Mesenteric fat pad (tissue), 1 donor: ENCODE measurements at places on chromosomes 7 and 10. TPM values are rescaled to one million over a fixed set of nuclear protein-coding genes. Genes with fewer than 3 reads are reported as not detected.

- no peak for DNase-seq
These were observed 151.1 kb downstream of the ELMO1 start for GRCh38 chr7:37297546-37297945.

GRCh38 chr7:91343996-91344629 is 79.9 kb downstream of the FZD1 start:
- no peak for DNase-seq

- DNase-seq, result no peak
These were observed 129.3 kb downstream of the GLI3 start for GRCh38 chr7:42107484-42108240.

DNA sequence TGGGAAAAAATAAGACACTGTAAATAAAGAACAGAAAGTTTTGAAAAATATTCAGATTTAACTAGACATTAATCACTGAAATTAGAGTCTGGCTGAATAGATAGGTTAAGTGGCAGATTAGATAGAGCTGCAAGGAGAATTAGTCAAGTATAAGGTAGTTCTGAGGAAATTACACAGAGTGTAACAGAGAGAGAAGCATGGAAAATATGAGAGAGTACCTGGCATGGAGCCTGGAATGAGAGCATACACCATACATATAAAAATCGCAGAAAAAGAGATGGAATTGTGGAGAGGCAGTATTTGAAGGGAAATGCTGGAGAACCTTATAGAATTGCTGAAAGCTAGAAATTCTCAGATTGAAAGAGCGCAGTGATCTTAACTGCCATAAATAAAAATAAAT is 46.9 kb downstream of the ZNRF2 start:
- no peak for DNase-seq

DNA sequence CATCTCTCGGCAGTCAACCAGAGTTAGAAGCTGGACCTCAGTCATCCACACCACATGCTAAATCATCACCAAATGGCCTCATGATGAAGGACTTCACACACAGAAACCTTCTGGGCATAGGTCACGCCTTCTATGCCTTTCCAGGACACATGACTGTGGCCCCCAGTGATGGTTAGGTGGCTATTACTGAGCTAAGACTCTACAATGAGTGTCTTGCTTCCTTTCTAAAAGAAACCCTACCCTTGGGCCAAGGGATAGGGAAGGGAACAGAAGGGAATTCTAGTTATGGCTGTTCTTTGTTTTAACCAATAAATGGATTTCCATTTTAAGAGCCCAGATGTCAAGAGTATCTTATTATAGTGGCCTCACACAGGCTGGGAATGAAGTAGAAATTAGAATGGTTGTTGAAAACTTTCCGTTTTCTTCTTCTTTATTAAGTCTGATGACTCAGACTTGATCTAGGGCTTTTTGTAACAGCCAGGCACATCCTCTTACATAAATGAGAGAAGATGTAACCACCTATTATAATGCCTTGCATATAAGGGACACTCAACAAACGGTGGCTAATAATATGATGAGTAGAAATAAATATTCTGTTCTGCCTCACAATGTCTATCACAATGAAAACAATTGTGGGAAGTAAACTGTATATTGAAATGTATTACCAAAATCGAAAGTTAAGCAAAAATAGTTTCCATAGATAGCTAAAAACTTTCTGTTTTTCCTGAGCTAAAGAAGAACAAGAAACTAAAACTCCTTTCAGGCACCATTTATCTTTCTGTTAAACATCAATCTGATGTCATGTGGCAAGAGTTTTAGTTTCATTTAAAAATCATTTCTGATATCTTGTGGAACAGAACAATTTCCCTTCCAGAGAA is 62.5 kb upstream of the TOMM7 start:
- no peak for DNase-seq

- DNase-seq, result no peak
These were observed 726 bp downstream of the MCU start for GRCh38 chr10:72692744-72692993.

DNA sequence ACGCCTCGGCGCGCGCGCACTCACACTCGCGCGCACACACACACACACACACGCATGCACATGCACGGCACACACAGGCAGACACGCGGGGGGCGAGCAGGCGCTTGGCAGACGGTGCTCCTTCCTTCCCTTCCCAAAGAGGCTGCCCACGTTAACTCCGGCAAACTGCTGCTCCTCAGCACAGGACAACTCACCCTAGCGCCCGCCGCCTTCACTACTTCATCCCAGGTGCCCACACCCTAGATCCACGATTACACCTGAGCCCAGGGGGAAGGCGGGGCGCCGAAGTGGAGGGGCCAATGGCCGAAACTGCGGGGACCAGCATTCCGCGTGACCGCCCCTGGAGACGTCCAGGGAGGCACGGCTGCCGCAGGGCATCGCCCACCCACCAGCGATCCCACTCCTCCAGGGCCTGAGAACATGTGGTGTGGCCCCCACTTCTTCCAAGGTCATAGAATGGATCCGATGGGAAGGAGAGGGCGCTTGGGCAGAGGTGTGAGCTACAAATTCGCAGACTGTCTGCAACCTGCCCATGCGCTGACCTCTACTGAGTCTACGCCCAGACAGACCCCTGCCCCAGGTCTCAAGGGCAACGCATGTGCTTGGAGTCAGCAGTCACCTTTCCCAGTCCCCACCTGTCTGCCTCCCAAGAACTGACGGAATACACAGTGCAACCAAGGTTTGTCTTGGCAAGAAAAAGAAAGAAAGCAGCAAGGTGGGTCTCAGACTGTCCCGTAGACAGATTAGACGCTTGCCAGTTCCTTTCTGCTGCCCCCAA is 74.6 kb downstream of the CALN1 start:
- DNase-seq, result no peak

DNA sequence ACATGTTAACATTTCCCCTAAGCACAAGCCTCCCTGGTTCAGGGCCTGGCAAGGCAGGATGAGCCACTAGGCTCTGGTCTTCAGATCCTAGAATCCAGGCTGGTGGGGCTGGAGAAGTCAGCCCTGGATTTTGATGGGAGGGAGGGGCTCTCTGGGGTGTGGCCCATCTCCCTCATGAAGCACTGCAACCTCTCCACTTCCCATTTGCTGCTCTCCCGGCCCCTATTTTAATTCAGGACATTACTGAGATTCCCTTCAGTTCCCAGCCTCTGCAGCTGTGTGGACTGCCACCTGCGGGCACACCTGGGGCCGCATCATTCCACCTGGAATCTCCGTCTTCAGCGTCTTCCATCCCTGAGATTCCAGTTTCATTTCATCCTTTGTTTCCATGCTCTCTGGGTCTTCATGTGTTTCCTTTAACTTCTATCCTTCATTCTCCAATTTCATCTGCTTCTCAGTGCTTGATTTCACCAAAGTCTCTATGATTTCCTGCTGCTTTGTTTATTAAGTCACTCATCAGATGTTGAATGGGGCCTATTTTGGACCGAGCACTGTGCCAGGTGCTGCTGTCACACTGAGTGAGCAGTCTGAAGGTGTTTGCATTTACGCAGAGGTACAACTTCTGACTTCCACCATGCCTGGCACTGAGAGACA is 253.6 kb downstream of the WDR37 start:
- DNase-seq, result no peak

DNA sequence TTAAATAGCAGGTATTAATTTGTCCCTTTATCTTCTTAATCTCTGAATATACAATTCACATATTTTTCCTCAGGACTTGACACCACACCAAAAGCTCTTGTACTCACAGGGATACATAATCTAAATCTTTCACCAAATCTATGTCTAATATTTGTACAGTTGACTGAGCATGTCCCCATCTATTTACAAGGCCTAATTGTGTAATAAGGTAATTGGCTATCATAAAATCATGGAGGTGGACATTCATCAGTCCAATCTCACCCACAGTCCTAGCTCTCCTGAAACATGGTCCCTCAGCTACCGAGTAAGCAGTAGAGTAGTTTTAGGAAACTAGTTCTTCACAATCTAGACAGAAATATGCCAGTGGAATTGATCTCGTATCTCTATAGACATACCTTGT is 30.3 kb upstream of the EGFR start:
- DNase-seq, result no peak

GRCh38 chr10:33327751-33328150 is 6.7 kb downstream of the NRP1 start:
- no peak for DNase-seq

DNA sequence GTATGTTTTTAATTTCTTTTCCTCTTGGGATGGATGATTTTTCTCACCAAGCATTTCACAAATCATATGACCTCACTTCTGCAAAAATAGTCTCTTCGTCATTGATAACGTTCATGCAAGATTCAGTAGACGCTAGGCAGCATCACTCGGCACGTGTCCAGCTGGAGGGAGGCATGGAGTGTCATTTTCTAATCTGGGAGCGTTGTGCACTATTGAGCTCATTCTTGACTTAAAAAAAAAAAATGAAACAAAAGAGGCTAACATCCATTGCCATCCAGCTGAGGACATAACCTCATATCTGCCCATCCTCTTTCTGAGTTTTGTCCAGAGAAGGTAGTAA is 56.2 kb downstream of the COL17A1 start:
- DNase-seq, result no peak

GRCh38 chr7:46352004-46352954 is 431.2 kb upstream of the IGFBP3 start:
- no peak for DNase-seq

DNA sequence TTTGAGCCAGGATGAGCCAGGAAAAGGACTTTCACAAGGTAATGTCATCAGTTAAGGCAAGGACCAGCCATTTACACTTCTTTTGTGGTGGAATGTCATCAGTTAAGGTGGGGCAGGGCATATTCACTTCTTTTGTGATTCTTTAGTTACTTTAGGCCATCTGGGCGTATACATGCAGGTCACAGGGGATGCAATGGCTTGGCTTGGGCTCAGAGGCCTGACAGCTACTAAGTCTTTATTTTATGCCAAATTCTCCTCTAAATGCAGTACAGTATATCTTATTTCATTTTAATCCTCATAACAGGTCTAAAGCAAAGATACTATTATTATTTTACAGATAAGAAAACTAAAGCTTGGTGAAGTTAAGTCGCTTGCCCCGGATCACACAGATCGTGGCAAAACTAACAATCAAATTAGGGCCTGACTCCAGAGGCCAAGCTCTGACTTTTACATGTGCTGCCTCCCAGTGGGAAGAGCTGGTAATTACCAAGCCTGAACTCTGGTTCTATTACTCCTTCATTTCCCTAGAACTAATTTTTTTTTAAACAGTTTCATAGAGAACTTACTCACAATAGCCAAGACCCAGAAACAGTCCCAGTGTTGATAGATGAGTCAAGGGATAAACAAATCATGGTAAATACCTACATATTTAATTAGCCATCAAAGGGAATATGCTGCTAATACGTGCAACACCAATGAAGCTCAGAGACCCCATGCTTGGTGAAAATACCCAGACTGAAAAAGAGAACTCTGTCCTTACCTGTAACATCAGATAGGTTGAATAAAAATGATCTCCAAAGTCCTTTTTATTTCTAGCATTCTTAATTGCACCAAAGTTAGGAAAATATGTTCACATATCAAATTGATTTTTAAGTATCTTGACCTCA is 35.4 kb downstream of the C7orf25 start:
- DNase-seq, result no peak

DNA sequence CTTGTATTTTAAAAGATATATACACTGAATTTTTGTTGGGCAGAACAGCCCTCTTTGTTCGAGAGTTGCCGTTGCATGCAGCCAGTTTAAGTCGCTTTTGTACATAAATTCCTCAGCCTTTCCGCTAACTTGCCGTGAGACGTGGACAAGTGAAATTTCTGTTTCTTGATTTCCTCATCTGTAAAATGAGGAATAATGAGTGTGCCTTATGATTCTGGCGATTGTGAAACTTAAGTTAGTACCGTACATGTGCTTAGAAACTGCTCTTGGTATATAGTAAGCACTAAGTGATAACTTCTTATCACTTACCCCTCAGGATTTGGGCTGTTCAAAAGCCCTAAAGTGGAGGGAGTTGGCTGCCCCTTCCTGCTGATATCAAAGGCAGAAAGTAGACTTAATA is 1.4 kb downstream of the CCNJ start:
- DNase-seq, result no peak

DNA sequence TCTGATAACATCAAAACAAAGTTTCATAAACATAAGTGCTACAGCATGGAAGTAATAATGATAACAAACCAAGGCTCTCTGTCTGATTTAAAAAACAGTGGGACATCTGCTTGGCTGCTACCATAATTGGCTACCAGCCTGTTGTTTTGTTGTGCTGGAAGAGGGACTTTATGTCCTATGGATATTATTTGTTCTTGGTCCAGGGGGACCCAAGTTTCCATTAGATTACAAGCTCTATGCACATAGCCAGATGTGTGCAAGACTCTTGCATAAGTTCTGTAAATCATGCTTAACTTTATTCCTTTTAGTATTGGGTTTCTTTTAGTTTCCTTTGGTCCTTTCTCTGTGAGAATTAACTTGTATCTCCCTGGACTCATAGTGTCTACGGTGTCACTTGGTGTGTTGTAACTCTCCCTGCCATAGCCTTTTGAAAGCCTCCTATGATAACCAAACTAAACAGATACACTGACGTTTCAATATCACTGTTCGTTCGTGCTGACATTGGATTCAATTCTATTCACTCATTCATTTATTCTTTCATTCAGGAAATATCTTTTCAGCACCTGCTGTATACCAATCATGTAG is 41.4 kb upstream of the CD36 start:
- DNase-seq, result no peak

GRCh38 chr7:105098863-105099515 is 85.0 kb downstream of the KMT2E start:
- no peak for DNase-seq

GRCh38 chr7:41820111-41820671 is 117.3 kb upstream of the INHBA start:
- no peak for DNase-seq

- no peak for DNase-seq
These were observed 944 bp downstream of the STEAP1B start for GRCh38 chr7:22499044-22499443.

DNA sequence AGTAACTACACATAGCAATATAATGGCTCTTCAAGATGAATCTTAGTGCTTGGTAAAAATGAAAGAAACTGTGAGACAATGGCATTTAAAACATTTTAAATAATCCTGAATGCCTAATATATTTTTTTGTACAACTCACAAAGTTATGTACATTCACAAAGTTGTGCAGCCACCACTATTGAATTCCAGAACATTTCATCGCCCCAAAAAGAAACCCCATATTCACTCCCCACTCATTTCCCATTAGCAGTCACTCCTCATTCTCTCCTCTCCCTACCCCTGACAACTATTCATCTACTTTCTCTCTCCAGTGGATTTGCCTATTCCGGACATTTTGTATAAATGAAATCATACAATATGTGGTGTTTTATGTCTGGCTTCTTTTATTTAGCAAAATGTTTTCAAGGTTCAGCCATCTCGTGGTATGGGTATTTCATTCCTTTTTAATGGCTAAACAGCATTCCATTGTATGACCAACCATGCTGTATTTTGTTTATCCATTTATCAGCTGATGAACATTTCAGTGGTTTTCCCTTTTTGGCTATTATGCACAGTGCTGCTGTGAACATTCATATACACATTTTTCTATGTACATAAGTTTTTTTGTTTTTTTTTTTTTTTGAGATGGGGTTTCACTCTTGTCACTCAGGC is 34.7 kb downstream of the ENTPD7 start:
- DNase-seq, result no peak

The SLC26A4 gene
- total RNA-seq, result 0.67 TPM

The OR2A5 gene
- not detected for total RNA-seq

The CYP3A4 gene
- 0.26 TPM for total RNA-seq

The CALY gene
- not detected for total RNA-seq

The TMEM273 gene
- 17.9 TPM for total RNA-seq

The GNAT3 gene
- not detected for total RNA-seq

The CTNNA3 gene
- total RNA-seq, result 0.10 TPM

The NPY gene
- total RNA-seq, result not detected

The LIPJ gene
- not detected for total RNA-seq

The AFAP1L2 gene
- total RNA-seq, result 3.9 TPM

The CLCN1 gene
- total RNA-seq, result 0.22 TPM

The ARHGEF35 gene
- 7.2 TPM for total RNA-seq

The GJD4 gene
- total RNA-seq, result not detected

The CYP2C8 gene
- total RNA-seq, result 0.90 TPM
